ENCODE measurements at places on chromosomes 7 and 10. TPM values are rescaled to one million over a fixed set of nuclear protein-coding genes. Genes with fewer than 3 reads are reported as not detected.

Gene TAS2R3
- total RNA-seq = 0.89 TPM

GRCh38 chr10:97087296-97087695, 98.5 kb downstream of the SLIT1 start:
- DNase-seq = no peak

DNA sequence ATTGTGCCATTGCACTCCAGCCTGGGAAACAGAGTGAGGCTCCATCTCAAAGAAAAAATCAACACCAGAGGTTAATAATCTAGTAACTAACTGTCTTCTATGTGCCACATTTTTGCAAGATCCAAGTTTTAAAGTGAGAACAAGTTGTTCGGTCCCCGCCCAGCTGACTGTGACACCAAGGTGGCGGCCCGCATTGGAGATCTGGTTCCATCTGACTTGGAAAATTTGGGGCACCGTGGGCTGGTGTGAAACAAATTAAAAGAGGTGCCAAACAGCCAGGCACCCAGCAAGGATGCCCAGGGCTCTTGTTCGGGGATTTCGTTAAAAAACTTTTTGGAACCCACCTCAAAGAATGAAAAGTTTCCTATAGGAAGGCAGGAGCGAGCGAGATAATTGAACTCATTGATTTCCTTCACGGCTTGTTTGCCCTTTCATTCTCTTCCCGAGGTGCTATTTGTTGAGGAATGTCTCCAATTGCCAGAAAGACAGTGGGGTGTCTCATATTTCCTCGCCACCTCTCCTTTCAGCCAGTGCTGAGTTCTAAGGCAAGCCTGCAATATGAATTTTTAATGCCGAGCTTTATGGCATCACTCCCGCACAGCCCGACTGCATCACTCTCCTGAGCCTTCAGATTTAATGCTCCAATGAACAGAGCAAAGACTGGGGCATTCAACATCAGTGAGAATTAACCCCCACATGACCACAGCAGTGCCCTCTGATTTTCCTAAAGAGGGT, 156.9 kb upstream of the SH2B2 start:
- DNase-seq = no peak

DNA sequence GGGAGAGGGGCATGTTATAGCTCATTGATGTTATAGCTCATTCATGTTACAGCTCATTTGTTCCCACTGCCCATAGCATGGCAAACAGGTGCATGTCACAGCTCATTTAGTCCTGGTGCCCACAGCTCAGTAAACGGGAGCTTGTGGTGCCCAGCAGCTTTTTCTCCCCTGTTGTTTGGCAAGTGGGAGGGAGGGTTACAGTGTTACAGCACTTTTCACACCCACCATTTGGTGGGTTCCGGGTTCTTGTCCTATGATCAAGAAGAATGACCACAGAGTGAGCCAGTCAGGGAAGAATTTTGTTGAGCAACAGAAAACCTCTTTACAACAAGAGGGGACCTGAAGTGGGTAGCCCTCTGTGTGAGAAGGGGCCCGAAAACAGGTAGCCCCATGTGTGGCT, 162.8 kb upstream of the CSTF2T start:
- DNase-seq = no peak
